Putamen (tissue), 1 donor: ENCODE measurements at places on chromosomes 4 and X.

GRCh38 chrX:105829011-105829410 lies 6.7 kb downstream of the NRK start:
- no peak for DNase-seq

- DNase-seq, result no peak
Measured at GRCh38 chrX:119694601-119695534, 1.9 kb upstream of the SEPTIN6 start.

DNA sequence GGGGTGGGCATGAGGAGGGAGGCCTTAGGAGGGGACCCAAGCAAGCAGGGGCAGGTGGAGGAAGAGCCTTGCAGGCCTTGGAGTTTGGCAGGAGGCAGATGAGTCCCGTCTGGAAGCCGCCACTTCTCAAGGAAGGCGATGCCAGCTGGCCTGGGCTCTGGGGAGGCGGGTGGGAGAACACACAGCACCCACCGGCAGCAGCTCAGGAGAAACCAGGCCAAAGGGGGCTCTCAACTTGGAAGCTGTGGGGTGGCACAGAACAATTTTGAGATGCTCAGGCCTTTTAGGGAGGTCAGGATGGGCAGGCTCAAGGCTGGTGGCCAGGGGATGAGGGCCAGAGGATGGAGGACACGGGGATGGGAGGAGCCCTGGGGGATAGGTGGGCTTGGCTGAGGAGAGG lies 11.6 kb upstream of the DUSP9 start:
- no peak for DNase-seq

GRCh38 chr4:78186597-78187543 lies 129.7 kb downstream of the FRAS1 start:
- no peak for DNase-seq

- DNase-seq, result no peak
Measured at GRCh38 chr4:4871242-4871572, 11.7 kb downstream of the MSX1 start.

- no peak for DNase-seq
Measured at GRCh38 chrX:97405031-97405660, 521.4 kb downstream of the RPA4 start.

DNA sequence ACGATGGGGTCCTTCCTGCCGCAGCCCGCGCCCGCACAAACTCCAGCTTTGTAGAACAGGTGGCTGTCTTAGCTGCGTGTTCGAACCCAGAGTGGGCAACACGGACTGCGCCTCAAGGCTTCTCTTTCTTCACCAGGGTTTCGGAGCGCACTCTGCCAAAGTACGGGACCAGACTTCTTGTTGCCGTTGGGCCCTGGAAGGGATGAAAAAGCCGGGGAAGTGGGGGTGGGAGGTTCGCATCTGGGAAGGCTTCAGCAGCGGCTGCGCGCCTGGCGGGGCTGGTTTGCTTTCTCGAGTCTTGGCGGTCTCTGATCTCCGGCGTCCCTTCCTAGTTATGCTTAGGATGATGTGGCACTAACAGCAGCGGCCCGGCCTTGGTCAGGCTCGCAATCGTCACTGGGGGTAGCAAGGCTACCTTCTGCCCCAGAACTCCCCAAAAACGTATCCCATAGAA lies 673 bp downstream of the PARM1 start:
- no peak for DNase-seq

DNA sequence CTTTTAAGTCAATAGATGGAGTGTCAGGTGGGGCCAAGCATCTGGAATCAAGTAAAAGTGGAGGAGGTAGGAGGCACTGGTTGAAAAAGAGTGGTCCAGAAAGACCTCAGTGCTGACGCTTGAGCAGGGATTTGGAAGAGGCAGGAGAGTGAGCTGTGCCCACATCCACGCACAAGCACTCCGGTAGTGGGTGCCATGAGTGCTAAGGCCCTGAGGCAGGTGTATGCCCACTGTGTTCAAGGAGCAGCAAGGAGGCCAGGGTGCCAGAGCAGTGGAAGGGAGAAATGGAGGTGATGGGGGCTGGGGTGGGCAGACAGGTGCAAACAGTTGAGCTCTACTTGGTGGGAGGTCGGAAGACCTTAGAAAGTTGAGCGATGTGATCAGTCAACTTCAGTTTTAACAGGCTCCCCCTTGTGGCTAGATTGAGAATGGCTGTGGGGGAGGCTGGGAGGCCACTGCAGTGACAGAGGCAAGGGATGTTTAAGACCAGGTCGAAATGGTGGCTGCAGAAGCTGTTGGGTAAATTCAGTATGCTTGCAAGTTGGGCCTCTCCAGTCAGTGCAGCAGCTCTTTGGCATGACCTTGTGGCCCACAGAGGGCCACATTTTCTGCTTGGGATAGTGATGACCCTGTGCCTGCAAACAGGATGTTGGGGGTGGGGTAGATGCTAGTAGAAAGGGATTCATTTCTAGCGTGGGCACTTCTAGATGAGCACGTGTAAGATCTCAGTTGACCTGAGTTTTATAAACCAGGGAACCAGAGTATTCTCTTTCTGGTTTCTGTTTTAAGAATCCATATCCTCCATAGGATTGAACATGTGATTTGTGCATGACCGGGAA lies 12.7 kb downstream of the TKTL1 start:
- no peak for DNase-seq

GRCh38 chr4:41160856-41161255 lies 53.5 kb downstream of the APBB2 start:
- DNase-seq, result no peak

DNA sequence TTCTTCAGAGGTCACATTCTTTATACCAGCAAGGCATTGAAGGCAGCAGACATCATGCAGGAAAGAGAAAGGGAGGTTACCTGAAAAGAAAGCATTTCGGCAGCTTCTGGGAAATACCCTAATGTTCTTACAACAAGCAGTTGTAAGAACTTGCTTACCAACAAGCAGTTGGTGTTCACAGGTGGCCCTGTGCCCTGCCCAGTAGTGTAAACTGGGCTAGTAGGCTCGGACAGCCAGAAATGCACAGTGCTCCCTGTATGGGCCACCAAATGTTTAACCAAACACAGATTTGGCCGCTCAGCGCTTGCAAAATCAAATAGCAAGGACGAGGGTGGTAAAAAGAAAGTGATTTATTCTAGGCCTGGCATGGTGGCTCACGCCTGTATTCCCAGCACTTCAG lies 20.4 kb upstream of the RHOXF1 start:
- no peak for DNase-seq

DNA sequence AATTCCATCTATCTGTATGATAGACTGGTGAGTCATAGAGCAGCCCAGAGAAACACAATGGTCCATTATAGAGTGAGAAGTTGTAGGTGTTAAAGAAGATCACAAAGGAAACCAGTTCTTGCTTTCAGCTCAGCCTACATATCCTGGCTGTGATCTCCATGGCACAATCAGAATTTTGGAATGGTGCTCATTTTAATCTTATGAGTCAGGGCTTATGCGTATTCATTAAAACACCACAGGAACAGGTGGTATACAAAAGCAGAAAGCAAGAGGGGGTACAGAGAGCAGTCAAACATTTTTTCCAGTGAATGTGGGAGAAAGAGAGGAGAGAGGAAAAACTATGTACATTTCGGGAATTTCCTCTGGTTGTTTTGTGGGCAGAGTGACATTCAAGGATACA lies 126.9 kb downstream of the MFAP3L start:
- DNase-seq, result no peak
